ENCODE measurements at places on chromosomes 12 and 14. TPM values are rescaled to one million over a fixed set of nuclear protein-coding genes. Genes with fewer than 3 reads are reported as not detected.

GRCh38 chr14:64868841-64869240 is 10.9 kb downstream of the SPTB start:
- DNase-seq, result no peak

- DNase-seq, result no peak
These were observed 144.1 kb upstream of the AMIGO2 start for GRCh38 chr12:47223848-47224213.

GRCh38 chr12:104790296-104791125 is 167.6 kb downstream of the SLC41A2 start:
- DNase-seq, result no peak

- DNase-seq, result no peak
These were observed 188.1 kb downstream of the RGS6 start for GRCh38 chr14:72120315-72120714.

The SOCS2 gene
- 20.5 TPM for polyA plus RNA-seq

- no peak for DNase-seq
These were observed 38.6 kb downstream of the CYP46A1 start for GRCh38 chr14:99722741-99723140.

The SLC6A13 gene
- polyA plus RNA-seq, result 1.6 TPM

DNA sequence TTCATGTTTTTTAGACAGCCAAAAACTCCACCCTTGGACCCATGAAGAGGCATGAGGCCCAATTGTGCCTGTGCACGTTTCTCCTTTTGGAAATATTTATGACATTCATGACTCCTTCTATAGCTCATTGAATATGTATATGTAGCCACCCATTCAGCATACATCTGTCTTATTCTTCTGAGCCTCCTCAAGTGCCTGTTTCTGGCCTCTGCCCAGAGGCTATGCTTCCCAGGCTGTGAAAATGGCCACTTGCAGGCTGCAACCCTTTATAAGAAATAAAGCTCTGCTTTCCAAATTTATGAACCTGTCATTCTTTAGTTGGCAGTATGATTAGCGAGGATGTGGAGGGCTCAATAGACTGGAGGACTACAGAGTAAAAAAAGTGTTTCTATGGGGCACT is 35.3 kb downstream of the TSPAN19 start:
- no peak for DNase-seq

- DNase-seq, result peak; percentile 36
These were observed 200.2 kb upstream of the RBM19 start for GRCh38 chr12:114166362-114166761.

GRCh38 chr14:44589180-44589579 is 82.1 kb upstream of the FSCB start:
- no peak for DNase-seq

The CLSTN3 gene
- polyA plus RNA-seq, result 23.0 TPM

- DNase-seq, result no peak
These were observed 34.2 kb upstream of the LRP1-AS start for GRCh38 chr12:57181561-57182155.

DNA sequence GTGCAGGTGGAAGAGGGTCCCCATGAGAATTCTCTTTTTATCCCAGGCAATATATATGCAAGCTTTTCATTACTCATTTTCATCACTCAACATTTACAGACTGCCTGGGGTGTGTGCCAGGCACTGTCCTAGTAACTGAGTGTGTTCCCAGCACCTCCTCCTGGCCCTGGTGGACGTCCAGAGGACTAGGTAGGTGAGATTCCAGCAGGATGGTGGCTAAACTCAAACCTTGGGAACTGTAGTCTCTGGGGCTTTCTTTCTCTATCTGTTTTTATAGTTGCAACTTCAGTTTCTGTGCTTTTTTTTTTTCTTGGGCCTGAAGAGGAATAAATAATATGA is 63.8 kb downstream of the SUSD6 start:
- DNase-seq, result no peak

- no peak for DNase-seq
These were observed 63.7 kb downstream of the SH2B3 start for GRCh38 chr12:111469401-111469800.

The SERPINA1 gene
- 0.58 TPM for polyA plus RNA-seq

- DNase-seq, result no peak
These were observed 34.6 kb downstream of the RERG start for GRCh38 chr12:15186597-15186996.

GRCh38 chr12:19074700-19075099 is 54.8 kb upstream of the PLEKHA5 start:
- no peak for DNase-seq

DNA sequence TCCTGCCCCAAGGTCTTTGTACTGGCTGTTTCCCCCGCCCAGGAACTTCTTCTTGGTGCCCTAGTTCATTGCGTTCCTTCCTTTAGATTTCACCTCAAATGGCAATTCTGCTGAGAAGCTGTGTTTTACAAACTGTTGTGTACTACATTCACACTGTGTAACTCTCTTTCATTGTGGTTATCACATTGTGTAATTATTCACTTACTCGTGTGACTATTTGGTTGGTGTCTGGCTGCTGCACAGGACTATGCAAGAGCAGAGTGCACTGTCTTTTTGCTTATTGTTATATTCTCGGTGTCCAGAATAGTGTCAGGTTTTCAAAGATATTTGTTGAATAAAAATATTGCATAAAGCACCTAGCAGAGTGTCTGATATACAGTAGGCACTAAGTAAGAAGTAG is 177.2 kb upstream of the PRICKLE1 start:
- DNase-seq, result no peak

GRCh38 chr12:9948606-9949296 is 16.6 kb upstream of the CLEC2A start:
- DNase-seq, result no peak

- peak; percentile 9 for DNase-seq
These were observed 147.7 kb upstream of the SYT10 start for GRCh38 chr12:33587354-33587753.

Measured in muscle of back (tissue), 13 donors.